ENCODE measurements at places on chromosomes 5 and 9.

GRCh38 chr5:36495611-36496010 is 110.8 kb upstream of the SLC1A3 start:
- DNase-seq: no peak

DNA sequence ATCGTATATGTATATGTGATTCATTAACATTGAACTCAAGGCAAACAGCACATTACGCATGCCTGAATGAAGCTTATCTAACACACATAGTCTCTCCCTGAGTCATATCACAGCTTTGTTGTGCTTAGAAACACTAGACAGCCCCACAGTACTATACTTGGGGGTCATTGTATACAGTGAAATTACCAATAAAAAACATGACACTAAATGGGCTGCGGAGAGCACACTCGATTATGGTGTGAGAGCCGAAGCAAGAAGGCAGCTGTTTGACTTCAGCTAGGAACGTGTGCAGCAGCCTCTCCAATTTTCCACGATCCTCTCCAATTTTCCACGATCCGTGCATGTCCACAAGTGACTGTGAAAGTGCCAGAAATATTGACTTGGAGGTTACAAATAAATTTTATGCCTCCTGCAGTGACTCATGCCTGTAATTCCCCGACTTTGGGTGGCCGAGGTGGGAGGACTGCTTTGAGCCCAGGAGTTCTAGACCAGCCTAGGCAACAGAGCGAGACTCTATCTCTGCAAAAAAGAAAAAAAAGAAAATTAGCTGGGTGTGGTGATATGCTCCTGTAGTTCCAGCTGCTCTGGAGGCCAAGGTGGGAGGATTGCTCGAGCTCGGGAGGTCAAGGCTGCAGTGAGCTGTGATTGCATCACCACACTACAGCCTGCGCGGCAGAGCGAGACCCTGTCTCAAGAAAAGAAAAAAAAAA is 102.4 kb downstream of the DAPK1 start:
- DNase-seq: no peak

- DNase-seq: no peak
These were observed 104.9 kb upstream of the RUSC2 start for GRCh38 chr9:35385042-35385441.

GRCh38 chr5:86807046-86808031 is 189.6 kb downstream of the COX7C start:
- no peak for DNase-seq

- no peak for DNase-seq
These were observed 56.7 kb downstream of the VAV2 start for GRCh38 chr9:133935328-133936005.

GRCh38 chr5:122844910-122845228 is 544 bp upstream of the SNX24 start:
- DNase-seq: no peak

DNA sequence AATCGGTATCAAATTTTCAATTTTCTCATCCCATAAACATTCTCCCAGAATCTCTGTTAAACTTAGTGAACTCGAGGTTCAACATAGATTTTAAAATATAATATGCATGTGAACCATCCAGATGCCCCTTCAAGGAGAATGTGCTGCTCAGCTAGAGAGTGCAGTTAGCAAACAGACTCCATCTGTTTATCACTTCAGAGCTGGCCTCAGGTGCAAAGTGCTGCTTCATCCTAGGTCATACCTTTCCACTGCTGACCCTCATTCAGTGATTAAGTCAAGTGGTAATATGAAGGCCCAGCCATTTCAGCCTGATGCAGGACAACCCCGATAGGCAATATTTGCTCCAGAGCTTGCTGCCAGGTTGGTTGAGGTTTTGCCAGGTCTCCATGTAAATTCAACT is 339.0 kb upstream of the POU5F2 start:
- no peak for DNase-seq

DNA sequence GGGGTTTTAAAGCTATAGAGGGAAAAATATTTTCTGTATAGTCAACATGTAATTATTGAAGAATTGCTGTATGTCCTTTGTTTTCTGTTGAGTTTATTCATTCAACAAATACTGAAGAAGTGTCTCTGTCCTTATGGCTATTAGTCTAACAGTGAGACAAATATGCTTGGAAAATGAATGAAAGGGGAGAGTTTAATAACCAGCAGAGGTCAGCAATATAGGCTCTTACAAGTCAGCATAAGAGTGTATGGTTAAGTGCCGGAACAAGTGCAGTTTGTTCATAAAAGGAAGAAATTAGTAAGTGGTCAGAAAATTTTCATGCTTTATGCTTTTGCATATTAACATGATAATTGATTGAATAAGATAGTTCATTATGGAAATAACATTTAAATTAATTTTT is 3.6 kb downstream of the SCAMP1 start:
- DNase-seq: no peak

DNA sequence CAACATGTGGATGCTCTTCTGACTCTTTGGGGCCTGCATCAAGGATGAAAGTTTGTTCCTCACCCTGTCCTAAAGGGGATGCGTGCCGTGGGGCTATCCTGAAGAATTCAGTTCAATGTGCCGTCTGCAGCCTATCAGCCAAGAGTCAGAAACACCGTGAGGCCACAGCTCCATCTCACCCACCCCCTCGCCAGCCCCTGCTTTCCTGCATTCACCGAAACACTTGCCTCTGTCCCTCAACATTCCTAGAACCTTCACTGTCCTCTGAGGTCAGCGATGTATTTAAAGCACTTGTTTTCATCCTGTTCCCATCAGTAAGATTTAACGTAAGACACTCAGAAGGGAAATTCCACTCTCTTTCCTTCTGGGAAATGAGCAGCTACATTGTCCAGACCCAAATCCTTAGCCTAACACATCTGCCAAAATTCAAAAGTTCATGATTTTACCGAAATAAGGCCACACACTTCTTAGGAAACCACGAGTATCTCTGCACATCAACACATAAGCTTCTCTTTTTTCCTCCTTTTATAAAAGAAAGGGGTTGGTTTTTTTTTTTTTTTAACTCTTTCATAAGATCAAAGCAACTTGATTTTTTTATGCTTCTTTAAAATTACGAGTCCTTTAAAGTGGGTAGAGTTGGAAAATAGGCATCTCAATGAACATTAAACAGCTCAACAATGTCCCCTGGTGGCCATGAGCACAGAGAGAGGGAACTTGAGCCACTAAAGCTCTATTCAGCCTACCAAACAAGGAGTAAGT is 100.7 kb downstream of the SUSD1 start:
- no peak for DNase-seq

GRCh38 chr5:132392411-132392810 is 22.9 kb downstream of the SLC22A5 start:
- no peak for DNase-seq

DNA sequence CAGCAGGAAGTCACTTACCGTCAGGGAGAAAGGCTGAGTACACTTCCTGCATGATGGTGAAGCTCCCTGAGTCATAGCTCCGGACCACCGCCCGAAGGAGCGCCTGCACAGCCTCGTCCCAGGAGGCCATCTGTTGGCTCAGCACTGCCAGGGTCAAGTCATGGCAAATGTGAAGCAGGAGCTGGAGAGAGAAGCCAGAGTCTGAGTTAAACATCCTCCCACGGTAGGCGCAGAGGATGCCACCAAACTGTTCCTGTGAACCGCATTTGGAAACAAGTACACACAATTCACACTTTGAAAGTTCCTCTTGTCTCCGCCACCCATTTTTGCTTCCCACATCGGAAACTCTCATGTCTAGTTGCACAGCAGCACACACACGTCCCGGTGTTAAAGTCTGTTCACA is 33.9 kb downstream of the CNOT8 start:
- DNase-seq: no peak

- no peak for DNase-seq
These were observed 193.9 kb downstream of the ICE1 start for GRCh38 chr5:5616247-5616895.

DNA sequence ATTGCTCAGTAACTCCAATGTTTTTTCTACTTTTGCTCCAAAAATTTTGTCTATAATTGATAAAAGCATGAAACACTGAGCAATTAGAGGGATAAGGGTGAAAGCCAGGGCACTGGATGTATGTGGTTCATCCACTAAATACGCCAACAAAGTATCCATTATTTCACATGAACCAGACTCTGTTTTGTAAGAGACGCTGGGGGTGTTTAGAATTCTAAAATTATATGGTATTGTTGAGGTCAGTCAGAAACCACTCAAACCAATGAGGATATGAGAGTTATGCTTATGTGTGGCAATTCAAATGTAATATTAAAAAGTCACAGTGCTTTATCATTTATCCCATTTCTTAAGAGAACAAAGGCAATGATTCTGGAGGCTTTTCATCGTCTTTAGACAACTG is 220.2 kb downstream of the EFNA5 start:
- no peak for DNase-seq

DNA sequence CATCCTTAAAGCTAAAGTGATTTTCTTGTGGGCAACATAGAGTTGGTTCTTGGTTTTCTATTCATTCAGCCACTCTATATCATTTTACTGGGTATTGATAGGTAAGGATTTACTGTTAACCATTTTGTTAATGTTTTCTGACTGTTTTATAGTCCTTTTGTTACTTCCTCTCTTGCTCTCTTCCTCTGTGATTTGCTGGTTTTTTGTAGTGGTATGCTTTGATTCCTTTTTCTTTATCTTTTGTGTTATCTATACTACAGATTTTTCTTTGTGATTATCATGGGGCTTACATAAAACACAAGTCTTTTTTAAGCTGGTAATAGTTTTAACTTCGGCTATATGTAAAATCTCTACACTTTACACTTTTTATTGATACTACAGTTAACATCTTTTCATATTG is 43.3 kb downstream of the CREBRF start:
- no peak for DNase-seq

DNA sequence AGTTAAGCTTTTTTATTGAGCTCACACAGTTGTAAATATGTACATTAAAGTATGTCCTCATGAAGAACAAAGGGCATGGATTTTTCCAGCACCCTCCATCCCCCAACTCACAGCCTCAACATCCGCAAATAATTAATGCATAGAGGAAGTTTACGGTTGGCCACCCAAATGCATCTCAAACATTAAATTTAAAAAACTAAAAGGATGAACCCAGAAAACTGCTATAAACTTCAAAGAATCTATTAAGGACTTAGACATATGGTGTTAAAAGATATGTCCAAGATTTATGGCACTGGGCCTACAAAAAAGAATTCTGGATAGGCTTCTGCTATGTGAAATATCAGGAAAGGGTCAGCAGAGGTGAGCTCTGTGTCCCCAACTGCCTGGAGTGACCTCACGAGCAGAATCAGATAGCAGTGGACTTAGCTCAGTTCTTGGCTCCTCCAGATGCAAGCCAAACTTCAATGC is 54.0 kb upstream of the TNC start:
- DNase-seq: no peak

- DNase-seq: no peak
These were observed 214.4 kb upstream of the S1PR3 start for GRCh38 chr9:88776717-88777497.

DNA sequence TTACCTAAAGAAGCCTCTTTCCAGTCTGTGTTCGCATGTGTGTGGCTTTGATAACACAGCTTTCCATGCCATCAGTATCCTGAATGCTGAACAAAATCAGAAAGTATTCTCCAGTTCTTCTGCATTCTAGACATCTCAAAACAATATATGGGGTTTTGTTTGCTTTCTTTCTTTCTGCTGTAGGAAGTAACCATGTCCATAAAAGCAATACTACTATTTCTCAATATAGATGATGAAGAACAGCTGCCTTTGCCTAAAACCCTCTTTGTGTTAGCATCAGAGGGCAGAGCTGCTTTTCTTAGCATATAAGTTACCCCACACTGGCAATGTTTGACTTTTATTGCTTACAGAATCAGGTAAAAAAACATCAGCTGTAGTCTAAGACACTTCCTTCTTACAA is 963.6 kb downstream of the CDH12 start:
- no peak for DNase-seq

GRCh38 chr9:103985077-103985476 is 109.0 kb upstream of the SMC2 start:
- no peak for DNase-seq

DNA sequence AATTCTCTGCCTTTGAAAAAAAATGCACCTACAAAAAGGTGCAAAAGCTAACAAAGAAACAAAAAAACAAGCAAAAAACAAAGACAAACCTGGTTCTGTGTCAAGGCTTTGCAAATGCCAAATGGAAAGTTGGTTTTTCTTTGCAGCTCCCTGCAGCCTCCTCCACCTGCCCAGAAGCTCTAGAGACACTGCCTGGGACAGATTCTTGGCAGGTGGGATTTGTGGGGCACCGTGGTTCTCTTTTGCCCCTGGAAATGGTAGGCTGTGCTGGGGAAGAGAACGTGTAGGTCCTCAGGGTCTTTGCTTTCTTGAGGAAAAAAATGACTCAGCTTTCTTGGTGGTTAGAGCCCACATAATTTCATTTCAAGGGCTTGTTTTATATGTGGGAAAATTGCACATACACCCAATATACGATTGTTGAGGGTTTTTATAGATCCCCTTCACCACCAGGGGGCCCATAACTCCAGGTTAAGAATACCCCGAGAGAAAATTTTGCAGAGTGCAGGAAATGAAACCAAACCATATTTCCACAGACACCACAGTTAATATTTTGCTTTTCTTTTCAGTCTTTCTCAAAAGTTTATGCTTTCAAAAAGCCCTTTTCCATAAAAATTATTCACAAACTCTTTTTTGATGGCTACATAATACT is 58.7 kb downstream of the NXNL2 start:
- peak; percentile 58 for DNase-seq

DNA sequence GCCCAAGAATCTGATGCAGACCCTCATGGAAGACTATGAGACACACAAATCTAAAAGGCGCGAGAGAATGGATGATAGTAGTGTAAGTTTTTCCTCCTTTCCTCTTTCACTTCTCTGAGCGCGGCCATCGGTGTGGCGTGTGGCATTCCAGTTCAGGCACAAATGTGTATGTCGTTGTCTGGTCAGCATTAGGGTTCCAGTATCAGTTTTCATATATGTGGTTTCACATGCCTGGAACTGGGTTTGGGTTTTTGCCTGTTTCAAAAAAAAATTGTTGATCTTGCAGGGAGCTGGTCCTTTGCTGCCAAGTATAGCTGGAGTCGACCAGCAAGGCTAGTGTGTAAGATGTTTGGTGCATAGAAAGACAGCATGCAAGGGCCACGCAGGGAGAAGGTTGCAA is 51.5 kb downstream of the C9orf152 start:
- DNase-seq: no peak

- DNase-seq: peak; percentile 55
These were observed 102.5 kb downstream of the SPRY4 start for GRCh38 chr5:142222225-142222865.

DNA sequence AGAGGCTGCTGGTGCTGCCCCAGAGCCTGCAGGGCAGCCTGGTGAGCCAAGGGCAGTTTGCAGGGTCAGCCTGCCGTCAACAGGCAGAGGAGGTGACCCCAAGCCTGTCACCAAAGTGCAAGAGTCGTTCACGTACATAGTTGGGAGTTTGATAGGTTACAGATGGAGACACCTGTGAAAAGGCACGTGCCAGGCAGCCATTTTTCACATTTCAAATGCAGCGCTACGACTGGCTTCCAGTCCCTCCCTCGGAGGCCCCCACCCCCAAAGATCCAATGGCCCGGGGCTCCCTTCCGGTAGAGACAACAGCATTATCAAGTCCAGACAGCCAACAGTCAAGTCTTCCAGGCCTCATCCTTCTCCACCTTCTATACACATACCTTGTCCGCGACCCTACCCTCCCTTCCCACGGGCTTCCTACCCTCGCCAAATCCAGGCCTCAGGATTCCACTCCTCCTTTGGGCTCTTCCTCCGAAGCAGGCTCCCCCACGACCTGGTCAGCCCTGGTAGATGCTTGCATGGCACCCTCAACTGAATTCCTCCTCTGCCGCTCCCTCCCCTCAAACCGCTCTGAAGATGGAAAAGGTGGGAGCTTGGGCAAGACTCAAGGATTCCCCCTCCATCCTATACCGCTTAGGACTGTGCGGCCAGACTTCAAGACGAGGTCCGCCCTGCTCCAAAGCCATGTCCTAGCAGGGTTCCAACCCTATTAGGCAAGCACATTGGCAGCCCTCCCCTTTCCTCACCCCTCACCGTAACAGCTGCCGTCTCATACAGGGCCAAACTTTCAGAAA is 13.2 kb downstream of the HNRNPH1 start:
- DNase-seq: no peak
